Nucleus accumbens (tissue), 56 donors: ENCODE measurements at places on chromosomes 1 and 21.
A peak's percentile ranks its signal among the peaks of the same experiment; 100 is the strongest.

- DNase-seq, result no peak
Measured at GRCh38 chr21:27196651-27197050, 229.8 kb upstream of the ADAMTS5 start.

GRCh38 chr1:41540886-41541591 lies 56.6 kb upstream of the EDN2 start:
- no peak for DNase-seq

DNA sequence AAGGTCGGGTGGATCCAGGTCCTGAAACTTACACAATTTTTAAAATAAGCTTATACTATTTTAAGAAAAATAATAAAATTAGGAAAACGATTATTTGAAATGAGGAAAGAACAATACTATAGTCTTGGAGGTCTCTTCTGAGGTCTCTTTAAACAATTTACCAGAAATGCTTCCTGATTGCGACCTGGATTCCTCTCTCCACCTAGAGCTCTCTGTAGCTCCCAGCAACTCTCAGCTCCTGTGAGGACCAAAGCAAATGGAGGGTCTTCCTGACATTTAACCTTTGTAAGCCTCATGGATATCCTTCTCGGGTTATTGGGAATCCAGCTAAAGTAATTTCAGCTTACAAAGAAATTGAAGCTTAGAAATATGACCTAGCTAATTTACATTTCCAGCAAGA lies 886 bp downstream of the BTBD8 start:
- DNase-seq, result no peak

GRCh38 chr1:225347123-225347683 lies 80.6 kb downstream of the LBR start:
- DNase-seq, result no peak

DNA sequence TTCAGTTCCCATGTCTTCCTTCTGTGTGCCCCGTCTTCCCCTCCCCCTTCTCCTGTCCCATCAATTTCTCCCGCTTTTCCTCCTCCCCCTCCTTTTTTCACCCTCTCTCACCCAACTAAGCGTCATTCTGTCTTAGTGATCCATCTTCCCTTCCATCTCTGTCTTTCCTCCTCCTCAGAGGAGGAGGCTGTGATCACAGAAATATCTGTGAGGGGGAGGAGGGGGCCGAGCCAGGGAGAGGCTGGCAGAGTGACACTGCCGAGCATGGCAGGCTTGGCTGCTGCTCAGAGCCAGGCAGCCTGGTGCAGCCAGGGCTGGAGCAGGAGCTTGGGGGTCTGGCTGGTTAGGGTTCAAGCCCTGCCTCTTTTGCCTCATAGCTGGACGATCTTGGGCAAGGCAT lies 7.6 kb downstream of the HTR6 start:
- DNase-seq, result peak; percentile 11

- DNase-seq, result no peak
Measured at GRCh38 chr21:24988941-24989340, 618.3 kb downstream of the MRPL39 start.

DNA sequence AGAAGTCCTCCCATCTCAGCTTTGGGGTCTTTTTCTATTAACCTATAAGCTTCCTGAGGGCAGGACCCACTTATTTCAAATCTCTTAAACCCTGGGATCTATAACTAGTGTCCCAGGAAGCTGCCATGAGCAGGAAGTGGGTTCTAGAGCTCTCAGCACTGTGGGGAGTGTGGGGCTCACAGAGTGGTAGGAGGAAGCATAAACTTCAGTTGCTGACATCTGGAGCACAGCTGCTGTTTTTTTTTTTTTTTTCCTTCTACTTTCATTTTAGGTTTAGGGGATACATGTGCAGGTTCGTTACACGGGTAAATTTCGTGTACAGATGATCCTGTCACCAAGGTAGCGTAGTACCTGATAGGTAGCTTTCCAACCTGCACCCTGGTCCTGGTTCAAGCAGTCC lies 59.3 kb downstream of the AK4 start:
- no peak for DNase-seq

DNA sequence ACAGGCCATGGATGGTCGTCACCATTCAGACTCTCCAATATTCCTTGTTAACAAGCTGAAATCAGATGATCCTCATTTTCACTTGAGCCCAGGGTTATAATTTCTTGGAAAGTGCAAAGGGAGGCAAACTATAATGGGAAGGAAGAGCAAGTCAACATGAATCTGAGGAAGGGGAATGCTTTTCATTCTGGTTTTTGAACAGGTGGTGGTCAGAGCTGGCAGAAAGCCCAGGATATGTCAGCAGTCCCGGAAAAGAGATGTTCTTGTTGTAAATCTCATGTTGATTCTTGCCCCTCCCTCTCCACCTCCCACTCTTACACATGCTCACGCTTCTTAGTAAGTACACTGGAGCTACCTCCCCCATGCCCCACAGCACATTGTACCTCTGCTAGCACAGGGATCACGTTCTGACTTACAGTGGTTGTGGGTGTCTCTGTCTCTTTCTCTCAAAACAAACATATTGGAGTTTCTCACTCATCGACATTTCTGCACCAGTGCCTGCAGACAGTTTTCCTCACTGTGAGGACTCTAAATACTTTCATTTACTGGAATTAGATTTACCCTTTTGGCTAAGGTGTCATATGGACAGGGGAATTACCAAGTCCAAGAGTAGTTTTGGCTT lies 77.6 kb downstream of the XCL2 start:
- no peak for DNase-seq

- DNase-seq, result no peak
Measured at GRCh38 chr1:24986372-24986965, 56.4 kb upstream of the RUNX3 start.

- DNase-seq, result no peak
Measured at GRCh38 chr1:116853680-116854402, 55.9 kb upstream of the PTGFRN start.

DNA sequence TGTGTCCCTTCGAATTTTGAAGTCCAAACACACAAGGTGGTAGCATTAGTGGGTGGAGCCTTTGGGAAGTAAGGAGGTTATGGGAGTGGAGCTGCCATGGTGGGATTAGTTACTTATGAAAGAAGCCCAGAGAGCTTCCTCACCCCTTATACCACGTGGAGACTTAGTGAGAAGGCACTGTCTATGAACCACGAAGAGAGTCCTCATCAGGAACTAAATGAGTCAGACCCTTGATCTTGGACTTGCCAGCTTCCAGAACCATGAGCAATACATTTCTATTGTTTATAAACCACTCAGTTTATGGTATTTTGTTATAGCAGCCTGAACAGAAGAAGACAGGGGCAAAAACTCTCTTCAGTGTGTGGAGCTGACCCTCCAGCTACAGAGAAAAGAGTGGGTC lies 259.3 kb upstream of the AJAP1 start:
- DNase-seq, result no peak

DNA sequence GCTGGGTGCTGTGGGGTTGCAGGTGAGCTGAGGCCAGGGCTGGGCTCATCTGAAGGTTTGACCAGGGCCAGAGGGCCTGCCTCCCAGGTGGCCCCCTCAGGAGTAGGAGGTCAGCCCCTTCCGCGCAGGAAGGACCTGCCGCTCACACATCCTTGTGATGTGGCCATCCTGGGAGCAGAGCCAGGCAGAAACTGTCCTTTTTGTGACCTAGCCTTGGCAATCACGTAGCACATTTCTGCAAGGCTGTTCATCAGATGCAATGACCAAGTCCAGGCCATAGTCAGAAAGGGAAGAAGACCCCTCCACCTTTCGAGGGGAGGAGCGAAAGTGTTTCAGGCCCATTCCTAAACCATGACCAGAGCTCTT lies 55.5 kb upstream of the TRAPPC10 start:
- no peak for DNase-seq

GRCh38 chr1:71222668-71223067 lies 141.8 kb upstream of the ZRANB2 start:
- DNase-seq, result no peak

GRCh38 chr21:37711286-37711829 lies 204.9 kb downstream of the KCNJ6 start:
- no peak for DNase-seq

GRCh38 chr1:86773341-86774288 lies 69.2 kb downstream of the SH3GLB1 start:
- DNase-seq, result no peak

- DNase-seq, result no peak
Measured at GRCh38 chr1:150152182-150152536, 2.4 kb downstream of the PLEKHO1 start.

GRCh38 chr1:22143065-22144033 lies at the start of gene WNT4:
WNT4 (minus strand) TSS chr1:22143097; CDS start chr1:22142922, 175 bp downstream.
- DNase-seq, result no peak

DNA sequence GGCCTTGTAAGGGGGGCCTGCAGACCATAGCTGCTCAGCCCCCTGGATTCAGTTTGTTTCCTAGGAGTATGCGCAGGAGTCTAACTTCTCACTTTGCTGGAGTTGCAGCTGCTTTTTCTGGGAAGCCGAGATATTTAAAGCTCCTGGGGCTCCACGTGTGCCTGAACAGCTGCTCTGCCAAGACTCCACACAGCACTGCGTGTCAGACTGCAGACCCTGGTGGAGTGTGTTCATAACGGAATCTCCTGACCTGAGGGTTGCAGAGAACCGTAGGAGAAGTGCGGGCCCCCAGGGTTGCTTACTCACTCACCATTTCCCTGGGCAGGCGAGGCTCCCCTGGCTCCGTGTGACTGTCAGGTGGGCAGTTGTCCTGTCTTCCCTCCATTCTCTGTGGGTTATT lies 474.3 kb upstream of the TMPRSS15 start:
- no peak for DNase-seq

GRCh38 chr1:41913014-41913413 lies 5.7 kb downstream of the HIVEP3 start:
- DNase-seq, result no peak

DNA sequence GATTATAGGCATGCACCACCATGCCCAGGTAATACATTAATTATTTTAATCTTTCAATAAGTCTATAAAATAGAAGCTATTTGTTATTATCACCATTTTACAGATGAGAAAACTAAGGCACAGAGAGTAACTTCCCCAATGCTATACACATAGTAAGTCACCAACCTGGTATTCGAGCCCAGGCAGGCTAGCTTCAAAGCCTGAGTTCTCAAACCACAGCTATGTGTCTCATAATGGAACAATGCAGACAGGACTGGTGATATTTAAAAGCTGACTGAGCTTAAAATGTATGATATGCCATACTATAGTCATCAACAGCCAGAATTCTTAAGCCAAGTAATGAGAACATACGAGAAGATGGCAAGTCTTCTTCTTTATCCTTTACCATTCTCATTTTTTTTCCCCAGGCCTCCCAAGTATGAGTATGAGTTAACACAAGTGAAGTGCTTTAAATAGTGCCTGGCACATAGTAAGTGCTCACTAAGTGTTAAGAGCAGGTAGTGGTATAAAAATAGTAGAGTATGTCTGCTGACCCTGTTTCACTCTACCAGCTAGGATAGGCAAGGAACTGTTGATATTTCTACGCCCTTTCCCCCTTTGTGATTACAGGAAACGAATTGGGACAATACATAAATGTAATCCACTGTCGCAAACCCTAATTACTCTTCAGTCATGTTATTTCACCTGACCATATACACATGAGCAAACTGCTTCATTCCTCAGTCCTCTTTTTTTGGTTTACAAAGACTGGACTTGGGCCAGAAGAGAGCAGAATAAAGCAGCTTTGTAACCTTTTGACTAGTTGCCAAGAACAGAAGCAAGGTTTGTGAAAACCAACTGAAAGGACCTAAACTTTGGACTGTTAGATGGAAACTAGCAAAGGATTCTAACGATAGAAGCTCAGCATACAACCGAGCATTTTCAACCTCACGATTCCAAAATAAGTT lies 9.5 kb downstream of the EYA3 start:
- DNase-seq, result no peak

GRCh38 chr21:43716376-43717165 lies 2.4 kb upstream of the PDXK start:
- DNase-seq, result no peak

GRCh38 chr21:43853851-43854772 lies 10.9 kb upstream of the AGPAT3 start:
- DNase-seq, result no peak

- no peak for DNase-seq
Measured at GRCh38 chr1:178945763-178946266, 74.9 kb upstream of the ANGPTL1 start.

DNA sequence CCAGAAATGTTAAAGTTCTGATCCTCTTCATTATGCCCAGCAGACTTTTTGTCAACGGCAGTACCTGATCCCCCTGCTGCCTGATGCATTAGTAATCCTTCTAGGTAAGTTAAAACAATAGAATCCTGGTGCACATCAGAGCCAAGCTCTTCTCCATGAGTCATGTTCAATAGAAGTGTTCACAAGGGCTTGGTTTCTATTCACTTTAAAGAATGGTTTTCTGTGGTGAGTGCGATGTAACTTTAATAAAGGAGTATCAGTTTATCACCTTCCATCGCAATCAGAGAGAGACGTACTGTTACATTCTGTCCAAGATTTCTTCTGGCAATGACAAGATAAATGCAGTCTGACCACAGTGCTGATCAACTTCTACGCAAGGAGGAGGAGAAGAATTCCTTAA lies 96.8 kb downstream of the NRIP1 start:
- DNase-seq, result no peak

GRCh38 chr1:177307771-177308170 lies 137.0 kb downstream of the BRINP2 start:
- DNase-seq, result no peak

GRCh38 chr1:48610628-48611542 lies 138.9 kb upstream of the SPATA6 start:
- peak; percentile 55 for DNase-seq

DNA sequence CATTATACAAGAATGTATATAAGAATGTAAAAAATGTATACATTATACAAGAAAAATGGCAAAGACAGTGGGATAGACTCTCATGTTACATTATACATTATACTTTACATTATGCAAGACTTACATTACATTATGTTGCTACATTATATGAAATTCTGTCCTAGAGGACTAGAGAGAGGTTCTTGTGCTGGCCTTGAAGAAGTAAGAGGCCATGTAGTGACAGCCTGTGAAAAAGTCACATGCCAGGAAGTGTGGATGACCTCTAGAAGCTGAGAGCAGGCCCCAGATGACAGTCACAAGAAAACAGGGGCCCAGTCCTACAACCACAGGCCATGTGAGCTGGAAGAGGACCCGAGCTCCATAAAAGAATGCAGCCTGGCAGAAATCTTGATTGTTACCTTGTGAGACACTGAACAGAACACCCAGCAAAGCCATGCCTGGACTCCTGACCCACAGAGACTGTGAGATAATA lies 30.5 kb upstream of the AHCYL1 start:
- DNase-seq, result no peak

DNA sequence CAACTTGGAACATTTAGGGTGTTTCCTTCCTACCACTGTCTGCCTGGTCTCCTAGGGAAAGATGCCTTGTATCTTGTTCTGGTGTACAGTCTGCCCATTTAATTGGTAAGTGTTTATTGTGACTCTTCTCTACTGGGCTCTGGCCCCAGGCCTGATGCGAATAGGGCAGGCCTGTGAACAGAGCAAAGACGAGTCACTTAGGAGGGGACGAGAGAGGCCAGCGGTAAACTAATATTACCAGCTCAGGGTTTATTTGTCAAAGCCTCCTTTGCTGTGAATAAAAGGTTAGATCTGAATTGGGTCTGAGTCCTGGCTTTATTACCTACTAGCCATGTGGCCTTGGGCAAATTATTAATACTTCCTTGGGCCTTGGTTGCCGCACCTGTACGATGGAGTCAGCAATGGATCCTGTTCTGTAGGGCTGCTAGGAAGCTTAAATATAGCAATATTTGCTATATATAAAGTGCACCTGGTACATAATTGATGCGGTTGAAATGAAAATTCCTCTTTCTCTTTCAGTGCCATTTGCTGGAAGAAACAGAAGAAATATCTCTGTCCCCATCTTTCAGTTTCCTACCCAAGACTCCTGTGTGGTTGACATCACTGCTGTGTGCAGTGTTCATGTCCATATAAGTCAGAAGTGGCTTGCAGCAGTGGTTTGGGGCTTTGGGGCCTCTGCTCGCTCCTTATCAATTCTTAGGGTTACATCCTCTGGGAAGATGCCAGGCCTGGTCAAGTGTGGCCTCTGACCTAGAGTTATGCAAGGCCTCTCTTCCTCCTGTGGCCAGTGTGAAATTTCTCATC lies 32.4 kb downstream of the MAPKAPK2 start:
- DNase-seq, result no peak
